A549 (cell line): ENCODE measurements at places on chromosomes 1 and 21.

- no peak for DNase-seq
These were observed 155.9 kb downstream of the ZNF281 start for GRCh38 chr1:200253774-200254495.

DNA sequence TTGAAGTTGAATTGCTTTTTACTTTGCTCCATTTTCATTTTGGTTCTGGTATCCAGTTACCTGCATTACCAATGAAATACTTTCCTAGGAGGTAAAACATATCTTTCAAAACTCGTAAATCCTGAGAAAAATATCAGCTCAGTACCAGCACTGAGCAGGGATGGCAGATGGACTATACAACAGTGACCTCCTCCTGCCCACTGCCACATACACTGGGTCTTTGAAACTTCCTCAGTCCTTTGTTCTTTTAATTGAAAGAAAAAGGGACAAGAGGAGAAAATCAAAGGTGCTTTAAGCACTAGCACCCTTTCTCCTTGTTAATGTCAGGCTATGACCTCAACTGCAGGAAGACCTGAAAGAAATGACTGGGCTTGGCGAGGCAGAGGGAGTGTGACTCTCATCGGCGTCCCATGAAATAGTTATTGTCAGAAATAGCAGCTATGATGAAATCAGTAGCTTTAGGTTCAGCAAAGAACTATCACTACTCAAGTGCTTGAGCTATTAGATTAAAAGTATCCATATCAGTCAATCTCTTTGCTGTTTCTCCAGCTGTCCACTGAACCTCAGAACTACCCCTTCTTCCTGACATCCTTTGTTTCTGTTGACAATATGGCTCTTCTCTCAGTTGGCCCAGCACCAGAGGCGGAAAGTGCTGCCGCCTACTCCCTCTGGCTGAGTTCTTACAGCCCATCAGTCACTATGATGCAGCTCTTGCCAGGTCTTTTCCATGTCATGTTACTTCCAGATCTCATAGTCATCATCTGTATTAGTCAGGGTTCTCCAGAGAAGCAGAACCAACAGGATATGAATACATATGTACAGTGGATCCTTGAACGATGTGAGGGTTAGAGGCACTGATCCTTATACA is 207.0 kb upstream of the MAP1LC3C start:
- DNase-seq = no peak

- peak; percentile 61 for DNase-seq
These were observed 35.9 kb downstream of the LYPLAL1 start for GRCh38 chr1:219209578-219209977.

DNA sequence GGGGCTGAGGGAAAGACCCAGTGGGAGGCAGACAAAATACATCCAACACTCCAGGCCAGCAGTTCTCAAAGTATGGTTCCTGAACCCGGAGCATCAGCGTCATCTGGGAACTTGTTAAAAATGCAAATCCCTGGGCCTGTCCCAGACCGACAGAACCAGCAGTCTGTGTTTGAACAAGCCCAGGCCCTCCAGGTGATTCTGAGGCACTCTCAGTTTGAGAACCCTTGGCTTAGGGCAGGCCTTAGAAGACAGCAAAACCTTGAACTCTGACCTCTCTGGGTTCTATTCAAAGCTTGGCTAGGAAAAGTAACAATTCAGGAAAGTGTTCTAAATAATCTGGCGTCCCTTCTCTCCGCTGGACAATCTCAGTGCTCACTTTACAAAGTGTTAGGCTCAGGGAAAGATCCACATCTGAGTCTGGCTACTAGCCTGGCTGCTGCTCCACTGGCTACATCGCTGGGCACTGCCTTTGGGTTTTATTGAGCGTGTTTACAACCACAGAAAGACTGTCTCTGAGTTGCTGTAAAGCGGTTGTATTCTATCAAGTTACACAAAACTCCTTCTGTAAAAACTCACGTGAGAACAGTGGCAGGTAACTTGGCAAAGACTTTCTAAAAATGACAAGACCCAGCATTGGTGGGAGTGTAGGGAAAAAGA is 166.1 kb downstream of the HIVEP3 start:
- no peak for DNase-seq

GRCh38 chr1:26043765-26044164 is 2.2 kb downstream of the SLC30A2 start:
- DNase-seq = no peak

GRCh38 chr1:64515427-64515826 is 45.5 kb downstream of the CACHD1 start:
- no peak for DNase-seq

GRCh38 chr1:6163973-6164617 is 16.0 kb downstream of the CHD5 start:
- no peak for DNase-seq

GRCh38 chr1:246726255-246726679 is 2.1 kb downstream of the SCCPDH start:
- DNase-seq = no peak

DNA sequence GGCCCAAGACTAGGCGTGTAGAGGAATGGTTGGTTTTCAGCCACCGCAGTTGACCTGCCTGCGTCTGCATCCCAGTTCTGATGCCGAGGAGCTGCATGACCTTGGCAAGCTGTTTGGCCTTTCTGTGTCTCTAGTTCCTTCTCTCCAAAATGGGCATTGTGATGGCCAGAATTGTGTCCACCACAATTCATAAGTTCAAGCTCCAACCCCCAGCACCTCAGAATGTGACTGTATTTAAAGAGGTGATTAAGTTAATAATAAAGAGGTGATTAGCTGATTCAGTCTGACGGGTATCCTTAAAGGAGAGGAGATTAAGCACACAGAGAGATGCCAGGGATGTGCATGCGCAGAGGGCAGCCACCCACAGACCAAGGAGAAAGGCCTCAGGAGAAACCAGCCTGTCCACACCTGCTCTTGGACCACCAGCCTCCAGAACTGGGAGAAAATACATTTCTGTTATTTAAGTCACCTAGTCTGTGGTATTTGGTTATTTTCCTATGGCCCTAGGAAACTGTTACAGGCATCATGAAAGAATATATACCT is 28.5 kb downstream of the MAB21L3 start:
- DNase-seq = no peak
